Activated CD4-positive, CD25-positive, alpha-beta regulatory T cell (primary cell): ENCODE measurements at places on chromosomes 12 and 14.

DNA sequence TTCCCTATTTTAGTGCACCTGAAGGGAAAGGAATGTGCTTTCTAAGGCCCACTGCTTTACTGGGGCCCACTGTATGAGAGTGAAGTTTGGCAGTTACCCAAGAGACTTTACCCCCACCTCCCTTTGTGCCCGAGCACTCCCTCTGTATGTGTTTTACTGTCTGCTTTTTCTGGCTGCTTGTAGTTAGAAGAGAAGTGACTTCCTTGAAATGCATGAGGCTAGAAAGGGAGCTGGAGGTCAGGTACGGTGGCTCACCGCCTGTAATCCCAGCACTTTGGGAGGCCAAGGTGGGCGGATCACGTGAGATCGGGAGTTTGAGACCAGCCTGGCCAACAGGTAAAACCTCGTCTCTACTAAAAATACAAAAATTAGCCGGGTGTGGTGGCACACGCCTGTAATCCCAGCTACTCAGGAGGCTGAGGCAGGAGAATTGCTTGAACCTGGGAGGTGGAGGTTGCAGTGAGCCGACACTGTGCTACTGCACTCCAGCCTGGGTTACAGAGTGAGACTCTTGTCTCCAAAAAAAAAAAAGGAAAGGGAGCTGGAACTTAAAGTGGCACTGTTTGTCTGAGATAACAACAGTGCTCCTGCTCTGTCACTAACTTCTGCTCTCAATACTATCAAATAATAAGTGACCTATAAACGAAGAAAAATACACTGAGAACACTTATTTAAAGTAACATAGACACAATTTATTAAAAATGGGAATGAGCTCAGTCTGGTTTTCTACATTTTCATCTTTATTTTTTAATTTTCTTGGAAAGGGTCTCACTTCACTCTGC is 5.8 kb downstream of the TRIP11 start:
- no peak for DNase-seq

DNA sequence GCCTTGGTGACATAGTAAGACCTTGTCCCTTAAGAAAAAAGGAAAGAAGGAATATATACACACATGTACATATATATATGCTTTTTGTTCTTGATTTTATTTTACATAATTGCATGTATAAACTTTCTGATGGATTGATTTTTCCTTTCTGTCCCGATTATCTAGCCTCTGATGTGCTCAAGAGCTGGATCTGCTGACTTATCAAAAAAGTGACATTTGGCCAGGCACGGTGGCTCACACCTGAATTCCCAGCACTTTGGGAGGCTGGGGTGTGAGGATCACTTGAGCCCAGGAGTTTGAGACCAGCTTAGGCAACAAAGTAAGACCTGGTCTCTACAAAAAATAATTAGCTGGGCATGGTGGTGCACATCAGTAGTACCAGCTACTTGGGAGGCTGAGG is 12.0 kb downstream of the SNRNP35 start:
- no peak for DNase-seq

- DNase-seq = no peak
Observed at GRCh38 chr12:52207895-52208294, 16.1 kb upstream of the KRT80 start.

DNA sequence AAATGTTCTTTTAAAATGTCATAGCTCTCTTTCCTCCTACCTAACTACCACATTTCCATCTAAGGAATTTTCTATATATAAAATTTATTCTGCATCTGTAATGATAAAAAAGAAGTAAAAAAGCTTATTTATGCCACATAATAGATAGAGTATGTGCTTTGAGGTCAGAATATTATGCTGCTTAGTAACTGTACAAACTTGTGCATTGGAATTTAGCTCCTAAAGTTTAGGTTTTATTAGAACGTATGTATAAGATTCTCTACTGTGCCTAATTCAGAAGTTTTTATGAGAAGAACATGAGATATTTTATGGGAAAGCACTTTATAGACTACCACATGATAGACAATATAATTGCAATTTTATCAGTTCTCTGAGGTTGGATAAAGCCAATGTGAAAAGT is 384.6 kb downstream of the SLC16A7 start:
- no peak for DNase-seq

GRCh38 chr12:19222558-19222957 is 93.0 kb downstream of the PLEKHA5 start:
- DNase-seq = no peak

- no peak for DNase-seq
Observed at GRCh38 chr14:26067786-26068459, 529.9 kb downstream of the NOVA1 start.

DNA sequence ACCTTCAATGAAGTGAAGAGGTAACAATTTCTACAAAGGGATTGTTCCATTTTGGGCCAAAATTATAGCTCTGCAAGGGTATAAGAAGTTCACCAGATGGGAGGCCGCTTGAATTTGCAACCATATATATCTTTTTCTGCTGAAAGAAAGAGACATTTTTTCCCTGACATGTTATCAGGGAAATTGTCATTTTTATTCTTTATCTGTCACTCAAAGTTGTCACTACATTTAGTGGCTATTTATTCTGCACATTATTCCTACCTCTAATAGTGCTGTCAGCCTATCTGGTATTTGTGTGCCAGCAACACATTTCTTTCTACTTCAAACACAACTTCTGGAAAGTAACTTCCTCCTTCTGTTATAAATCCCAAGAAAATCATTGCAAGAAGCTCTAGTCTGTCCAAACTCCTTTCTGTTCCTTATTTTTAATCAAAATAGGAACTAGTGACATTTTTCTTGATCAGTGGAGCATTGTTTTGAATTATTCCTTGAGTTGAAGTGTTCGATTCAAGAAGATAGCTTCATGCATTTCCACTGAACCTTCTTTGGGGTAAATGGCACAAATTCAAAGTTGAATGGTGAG is 137.9 kb upstream of the ATP2B1 start:
- no peak for DNase-seq

DNA sequence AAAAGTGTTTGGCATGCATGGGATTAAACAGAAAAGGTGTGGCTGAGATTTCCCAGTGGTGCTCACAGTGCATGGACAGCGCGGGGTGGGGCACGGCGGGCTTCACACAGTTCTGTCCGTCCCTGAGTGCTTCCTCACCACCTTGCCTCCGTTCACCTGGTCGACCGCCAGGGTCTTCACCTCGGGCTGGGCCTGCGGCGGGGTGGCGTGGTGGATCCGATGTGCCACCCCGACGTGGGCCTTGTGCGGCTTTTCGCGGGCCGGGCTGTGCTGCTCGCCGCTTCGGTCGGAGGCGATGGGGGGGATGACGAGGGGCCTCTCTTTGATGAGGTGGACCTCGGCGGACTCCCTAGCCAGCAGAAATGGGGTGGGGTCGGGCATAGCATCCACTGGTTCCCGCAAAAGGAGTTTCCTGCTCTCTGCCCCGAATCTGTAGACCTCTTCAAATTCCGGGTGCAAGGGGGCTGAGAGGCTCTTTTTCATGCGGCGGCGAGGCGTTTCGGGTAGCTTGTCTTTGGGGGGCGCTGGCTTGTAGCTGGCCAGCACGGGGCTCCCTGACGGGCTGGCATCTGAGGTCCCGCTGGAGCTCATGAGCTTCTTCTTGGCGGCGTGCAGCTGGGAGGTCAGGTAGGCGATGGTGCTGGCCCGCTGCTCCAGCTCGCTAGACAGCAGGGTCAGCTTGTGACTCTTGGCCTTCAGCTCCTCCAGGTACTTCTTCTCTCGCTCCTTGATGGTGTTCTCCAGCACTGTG is 35.5 kb downstream of the CCDC92 start:
- DNase-seq = no peak

- no peak for DNase-seq
Observed at GRCh38 chr12:13251521-13251920, 55.0 kb downstream of the EMP1 start.

GRCh38 chr14:95363468-95363954 is 43.8 kb upstream of the CLMN start:
- DNase-seq = no peak

DNA sequence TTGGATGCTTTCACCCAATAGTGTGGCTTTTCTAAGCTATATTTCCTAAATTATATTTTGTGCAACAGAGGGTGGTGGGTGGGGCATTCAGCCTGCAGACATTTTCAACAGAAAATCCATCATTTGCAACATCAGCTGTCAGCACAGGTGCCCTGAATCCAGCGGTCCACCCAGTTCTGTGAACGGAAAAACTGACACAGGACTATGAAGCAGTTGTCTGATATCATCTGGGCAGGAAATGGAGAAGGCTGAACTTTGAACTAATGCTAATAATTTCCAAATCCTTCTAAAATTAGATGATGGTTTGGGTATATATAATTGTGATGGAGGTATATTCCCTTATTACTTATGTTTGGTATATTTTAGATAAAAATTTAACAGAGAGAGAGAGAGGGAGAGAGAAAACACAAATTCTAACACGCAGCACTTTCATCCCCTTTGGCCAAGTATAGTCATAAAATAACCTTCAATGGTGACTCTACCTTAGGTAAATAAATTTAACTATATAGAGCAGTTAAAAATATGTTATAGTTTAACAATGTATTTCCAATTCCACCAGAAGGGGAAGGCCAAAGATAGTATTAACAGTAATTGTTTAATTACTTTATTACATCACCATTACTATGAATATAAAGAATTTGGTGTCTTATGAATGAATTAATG is 58.3 kb upstream of the PTPRB start:
- DNase-seq = no peak

- DNase-seq = no peak
Observed at GRCh38 chr12:68886636-68887572, 46.1 kb downstream of the CPM start.

DNA sequence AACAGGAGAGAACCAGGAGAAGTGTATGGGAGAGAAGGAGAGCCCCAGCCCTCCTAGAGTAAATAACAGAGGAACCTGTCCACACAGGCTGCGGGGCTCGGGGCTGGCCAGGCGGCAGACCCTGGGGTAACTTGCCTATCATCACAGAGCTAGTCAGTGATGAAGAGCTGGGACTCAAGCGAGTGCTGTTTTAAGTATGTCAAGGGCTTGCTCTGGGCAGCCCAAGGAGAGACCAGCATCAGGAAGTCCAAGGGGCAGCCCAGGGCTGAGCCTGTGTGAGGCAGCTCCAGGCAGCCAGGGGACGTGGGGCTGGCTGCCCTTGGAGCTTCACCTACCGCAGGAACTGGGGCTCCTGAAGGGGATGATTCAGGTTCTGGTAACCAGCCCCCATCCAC is 10.0 kb downstream of the VWF start:
- no peak for DNase-seq

GRCh38 chr12:52147367-52147963 is 44.3 kb downstream of the KRT80 start:
- no peak for DNase-seq

- DNase-seq = no peak
Observed at GRCh38 chr12:54439521-54440255, 20.6 kb upstream of the ITGA5 start.

DNA sequence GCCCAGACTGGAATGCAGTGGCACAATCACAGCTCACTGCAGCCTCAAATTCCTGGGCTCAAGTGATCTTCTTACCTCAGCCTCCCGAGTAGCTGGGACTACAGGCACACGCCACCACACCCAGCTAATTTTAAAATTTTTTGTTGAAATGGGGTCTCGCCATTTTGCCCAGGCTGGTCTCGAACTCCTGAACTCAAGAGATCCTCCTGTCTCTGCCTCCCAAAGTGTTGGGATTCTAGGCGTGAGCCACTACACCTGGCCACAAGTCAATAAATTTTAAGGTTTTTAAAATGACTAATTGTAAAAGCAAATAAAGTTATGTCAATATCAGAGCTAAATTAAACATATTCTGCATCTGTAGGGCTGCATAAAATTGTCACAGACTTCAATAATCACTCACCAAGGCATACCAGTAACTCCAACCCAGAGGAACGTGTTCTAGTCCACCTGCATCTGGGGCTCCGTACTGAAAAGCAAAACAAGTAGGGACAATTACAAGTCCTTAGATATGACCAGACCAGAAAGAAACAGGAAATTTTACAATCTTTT is 13.9 kb downstream of the GNS start:
- DNase-seq = no peak

DNA sequence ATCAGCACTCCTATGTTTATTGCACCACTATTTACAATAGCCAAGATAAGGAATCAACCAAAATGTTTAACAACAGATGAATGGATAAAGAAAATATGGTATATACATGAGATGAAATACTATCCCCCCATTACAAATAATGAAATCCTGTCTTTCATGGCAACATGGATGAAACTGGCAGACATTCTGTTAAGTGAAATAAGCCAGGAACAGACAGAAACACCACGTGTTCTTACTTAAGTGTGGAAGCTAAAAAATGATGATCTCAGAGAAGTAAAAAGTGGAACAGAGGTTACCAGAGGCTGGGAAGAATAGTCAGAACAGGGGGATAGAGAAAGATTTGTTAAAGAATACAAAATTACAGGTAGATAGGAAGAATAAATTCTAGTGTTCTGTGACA is 113.7 kb upstream of the MDM1 start:
- no peak for DNase-seq

- DNase-seq = no peak
Observed at GRCh38 chr12:90593596-90594295, 361.2 kb downstream of the CCER1 start.
